ENCODE measurements at places on chromosomes 16 and 17.

GRCh38 chr16:84370723-84371552, 2.6 kb downstream of the ATP2C2 start:
- DNase-seq: no peak

- no peak for DNase-seq
Observed at GRCh38 chr17:7538891-7539545, 9.8 kb upstream of the TNFSF12 start.

DNA sequence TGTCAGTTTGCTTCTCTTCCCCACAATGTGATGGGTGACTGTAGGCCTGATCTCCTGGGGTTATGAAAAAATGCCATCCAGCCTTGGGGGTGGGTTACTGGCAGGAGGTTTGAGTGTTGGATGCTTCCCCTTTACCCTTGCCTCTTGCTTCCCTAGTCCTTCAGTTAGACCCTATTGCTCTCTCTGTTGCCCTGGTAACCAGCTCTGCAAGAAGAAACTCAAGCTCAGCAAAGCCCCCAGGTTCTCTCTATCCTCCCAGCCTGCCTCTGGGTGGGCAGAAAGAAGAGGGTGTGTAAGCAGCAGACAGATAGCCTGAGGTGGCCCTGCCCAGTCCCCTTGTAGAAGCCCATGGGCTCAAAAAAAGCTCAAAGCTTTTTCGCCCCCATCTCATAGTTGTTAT, 2.8 kb upstream of the RAPGEFL1 start:
- DNase-seq: no peak

GRCh38 chr16:76676356-76676755, 399.2 kb downstream of the CNTNAP4 start:
- no peak for DNase-seq

- no peak for DNase-seq
Observed at GRCh38 chr17:72672729-72673128, 419.8 kb downstream of the SLC39A11 start.

DNA sequence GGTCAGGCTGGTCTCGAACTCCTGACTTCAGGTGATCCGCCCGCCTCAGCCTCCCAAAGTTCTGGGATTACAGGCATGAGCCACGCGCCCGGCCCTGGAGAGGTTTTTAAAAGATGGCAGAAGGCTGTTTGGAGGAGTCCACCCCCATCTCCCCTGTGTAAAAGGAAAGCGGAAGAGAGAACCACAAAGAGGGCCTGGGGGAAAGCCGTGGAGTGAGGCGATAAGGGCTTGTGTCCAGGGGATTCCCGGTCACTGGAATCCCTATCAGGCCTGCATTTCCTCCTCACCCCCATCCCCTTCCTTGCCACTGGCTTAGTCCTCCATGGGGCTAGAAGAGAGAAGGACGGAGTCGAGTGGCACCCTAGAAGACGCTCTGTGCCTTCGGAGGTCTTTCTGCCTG, at the start of gene GP1BA:
TSS of gene GP1BA (plus strand) at position 315 of the 400 bp plus-strand sequence. CDS start 328 bp downstream, outside the sequence.
- DNase-seq: no peak

Data from NCI-H1436 (cell line).